Inflammatory macrophage (primary cell): ENCODE measurements at places on chromosomes 5 and 9.
A peak's percentile ranks its signal among the peaks of the same experiment; 100 is the strongest.

DNA sequence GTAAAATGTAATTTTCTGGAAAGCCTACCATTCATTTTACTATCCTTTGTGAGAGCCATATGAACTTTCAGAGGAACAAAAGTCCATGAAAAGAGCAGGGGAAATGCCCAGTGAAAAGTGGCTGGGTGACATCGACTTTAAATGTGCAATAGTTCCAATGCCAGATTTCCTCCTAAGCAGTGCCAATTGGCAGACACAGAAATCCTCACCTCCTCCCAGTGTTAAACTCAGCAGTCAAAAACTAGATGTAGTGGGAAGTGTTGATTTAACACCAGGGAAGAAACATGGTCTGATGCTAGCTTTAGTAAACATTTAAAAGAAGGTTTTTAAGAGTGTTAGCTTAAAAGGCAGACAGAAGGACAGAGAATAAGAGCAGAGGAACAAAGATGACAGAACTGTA is 2055.2 kb downstream of the MAT2B start:
- no peak for DNase-seq

DNA sequence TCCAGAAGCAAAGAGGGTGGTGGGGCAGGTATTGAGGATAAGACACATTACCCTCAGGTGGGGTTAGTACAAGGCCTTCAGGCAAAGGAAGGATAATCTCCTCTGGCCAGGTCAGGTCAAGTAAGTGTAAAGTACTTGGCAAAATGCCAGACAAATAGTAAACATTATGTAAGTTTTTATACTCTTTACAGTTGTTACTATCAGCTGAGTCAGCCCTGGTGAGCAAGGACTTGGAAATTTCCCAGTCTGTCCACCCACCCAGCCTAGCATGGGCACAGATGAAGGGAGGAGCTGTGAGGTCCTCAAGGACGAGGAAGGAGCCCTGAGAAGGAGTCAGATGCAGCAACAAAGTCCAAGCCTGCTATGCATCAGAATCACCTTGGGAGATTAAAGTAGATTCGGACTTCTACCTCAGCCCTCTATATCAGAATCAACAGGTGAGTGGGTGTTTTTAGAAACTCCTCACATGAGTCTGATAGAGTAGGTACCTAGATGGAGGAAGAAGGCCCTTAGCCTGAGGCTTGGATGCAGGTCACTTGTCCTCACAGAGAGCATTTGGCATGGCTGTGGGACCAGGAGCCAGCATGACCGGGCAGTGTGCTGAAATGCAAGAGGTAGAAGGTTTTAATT is 50.2 kb upstream of the BARX1 start:
- DNase-seq: no peak

DNA sequence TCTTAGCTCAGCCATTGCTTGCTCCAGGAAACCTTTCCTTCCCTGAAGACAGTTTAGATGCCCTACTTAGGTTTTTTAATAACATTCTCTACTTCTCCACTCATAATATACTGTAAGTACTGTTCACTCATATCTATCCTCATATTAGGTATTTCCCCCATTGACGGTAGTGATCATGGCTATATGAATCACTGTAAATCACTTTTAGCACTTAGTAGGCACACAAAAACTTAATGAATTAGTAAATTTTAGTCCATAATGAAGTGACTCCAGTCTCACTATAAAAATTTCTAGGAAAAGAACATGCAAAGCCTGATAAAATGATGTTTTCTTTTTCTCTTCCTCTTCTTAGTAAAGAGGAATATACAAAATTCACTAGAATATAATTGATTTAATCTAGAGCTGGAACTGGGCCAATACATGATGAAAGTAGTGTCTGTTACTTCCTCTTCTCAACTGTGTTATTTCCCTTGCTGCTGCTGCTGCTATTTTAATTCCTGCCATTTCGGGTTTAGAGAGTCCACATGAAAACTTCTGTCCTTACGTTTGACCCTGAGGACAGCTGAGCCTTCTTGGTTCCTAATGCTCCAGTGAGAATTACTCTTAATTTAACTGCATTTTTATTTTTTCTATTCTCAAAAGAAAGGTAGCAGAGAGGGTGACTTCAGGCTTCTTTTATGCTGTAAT is 73.5 kb downstream of the LNPEP start:
- DNase-seq: peak; percentile 92

DNA sequence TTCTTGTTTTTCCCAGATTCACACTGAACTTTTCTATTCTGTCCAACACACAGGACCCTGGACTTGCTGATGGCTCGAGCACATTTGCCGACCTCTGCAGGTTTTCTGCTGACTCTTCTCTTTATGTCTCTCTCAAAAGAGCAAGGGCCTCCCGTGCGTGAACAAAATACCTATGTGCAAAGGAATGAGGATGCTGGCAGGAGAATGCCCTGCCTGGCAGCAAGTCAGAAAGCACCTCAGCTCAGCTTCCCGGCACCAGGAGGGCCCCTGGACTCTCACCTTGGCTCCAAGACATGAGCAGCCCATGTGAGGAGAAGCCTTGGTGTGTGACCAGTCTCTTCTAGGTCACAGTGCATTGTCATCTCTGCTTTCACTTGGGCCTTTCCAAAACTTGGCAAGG is 36.1 kb downstream of the PAPPA start:
- DNase-seq: no peak

DNA sequence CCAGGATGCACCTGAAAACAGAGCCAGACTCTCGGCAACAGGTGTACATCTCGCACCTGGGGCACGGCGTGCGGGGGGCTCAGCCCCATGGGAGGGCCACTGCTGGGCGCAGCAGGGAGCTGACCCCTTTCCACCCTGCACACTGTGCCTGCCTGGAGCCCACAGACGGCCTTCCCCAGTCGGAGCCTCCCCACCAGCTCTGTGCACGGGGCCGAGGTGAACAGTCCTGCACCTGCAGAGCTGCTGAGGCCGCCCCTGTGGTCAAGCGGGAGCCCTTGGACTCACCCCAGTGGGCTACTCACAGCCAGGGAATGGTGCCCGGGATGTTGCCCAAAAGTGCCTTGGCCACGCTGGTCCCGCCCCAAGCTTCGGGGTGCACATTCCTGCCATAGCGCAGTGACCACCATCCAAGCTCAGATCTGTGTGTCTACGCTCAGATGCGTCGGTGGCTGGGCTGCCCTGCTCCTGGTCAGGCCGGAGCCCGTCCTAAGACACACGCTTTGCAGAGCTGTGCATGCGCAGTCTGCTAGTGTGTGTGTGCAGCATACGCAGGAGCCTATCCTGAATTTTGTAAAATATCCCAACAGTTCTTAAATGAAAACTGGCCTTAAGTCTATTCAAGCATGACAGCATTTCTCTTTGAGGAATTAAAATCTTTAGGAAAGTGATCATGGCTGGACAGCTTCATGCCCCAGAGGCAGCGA is 8.4 kb upstream of the EXOC3 start:
- DNase-seq: no peak

- DNase-seq: peak; percentile 24
Measured at GRCh38 chr9:111597852-111598732, 1.4 kb downstream of the PTGR1 start.

DNA sequence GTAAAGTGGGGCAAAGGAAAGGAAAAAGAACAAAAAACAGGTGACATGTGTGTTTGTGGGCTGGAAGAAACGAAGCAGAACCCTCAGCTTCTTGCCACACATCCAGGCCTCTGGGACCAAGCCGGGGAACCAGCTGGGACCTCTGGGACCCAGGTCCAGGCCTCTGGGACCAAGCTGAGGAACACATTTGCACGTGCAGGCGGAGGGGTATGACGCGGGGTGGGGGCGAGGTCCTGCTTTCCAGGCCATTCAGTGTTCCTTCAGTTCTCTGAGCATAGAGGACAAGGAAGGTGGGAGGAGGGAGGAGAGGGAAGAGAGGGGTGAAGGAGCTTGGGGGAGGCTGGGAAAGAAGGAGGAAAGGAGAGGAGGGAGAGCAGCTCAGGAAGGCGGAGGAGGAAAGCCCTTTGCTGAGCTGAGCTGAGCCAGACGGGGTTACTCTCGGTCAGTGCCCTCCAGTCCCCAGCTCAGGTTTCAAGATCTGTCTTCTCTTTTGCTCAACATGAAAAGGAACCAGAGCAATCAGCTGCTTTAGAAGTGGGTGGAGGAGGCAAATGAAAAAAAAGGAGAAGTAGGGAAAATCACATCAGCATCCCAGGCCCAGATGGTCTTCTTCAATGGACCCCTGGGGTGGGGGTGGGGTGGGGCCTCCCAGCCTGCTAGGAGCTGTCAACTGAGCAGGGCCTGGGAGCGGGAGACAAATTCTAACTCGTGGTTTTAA is 59.1 kb downstream of the ABCA1 start:
- DNase-seq: peak; percentile 95

DNA sequence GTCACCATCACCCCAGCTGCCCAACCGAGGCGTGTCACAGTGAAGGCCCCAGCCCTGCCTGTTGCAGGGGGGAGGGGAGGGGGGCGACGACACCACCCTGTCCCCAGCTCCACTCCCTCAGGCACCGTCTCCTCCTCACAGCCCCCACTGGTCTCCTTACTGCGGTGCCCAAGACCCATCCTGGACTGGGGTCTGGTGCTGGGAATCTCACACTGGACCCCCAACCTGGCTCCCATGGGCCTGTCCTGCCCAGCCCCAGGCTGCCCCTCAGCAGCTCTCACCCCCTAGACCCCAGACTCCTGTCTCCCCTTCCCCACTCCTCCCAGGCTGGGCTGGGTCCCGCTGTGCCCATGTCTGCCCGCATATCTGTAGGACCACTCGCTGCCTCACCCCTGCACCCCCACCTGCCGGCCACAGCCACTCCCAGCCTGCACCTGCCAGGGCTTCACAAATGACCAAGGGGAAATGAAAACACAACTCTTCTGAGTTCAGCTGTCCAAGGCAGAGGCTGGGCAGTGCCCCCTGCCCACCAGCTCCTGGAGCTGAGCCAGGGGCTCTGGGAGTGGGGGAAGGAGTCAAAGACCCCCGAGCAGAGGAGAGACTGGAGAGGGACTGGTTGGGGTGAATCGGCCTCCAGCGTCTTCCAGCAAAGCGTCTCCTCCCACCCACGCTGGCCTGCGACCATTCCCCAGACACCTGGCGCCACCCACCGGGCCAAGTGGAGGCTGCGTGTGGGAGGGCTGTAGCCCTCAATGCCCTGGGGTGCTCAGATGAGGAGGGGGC is 32.6 kb upstream of the EGFL7 start:
- peak; percentile 54 for DNase-seq

GRCh38 chr5:116436674-116437350 is 137.8 kb downstream of the SEMA6A start:
- DNase-seq: no peak

- DNase-seq: peak; percentile 32
Measured at GRCh38 chr5:88944751-88945531, 62.0 kb upstream of the MEF2C start.

- peak; percentile 32 for DNase-seq
Measured at GRCh38 chr9:100350188-100350587, 2.6 kb downstream of the TEX10 start.

DNA sequence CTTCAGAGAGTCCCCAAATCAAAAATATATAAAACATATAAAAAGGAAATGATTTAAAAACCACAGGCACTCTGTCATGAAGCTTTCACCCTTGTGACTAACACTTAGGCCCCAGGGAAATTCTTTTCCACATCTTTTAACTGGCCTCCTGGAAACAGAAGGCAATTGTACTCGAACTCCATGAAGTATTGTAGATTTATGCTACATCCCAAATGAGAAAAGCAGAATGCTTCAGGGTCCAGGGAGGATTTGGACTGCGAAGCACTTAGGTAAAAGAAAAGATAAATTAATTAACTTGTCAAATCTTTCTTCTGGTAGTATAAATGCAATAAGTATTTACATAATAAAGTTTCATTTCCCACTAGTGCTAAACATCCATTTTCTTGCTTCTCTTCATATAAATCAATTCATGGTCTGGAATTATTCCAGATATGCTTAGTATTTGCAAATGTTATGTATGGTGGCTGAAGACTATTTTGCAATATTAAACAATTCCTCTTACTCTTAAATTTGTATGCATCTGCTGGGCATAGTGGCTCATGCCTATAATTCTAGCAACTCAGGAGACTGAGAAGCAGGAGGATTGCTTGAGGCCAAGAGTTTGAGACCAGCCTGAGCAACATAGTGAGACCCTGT is 64.9 kb upstream of the ELL2 start:
- no peak for DNase-seq

- DNase-seq: no peak
Measured at GRCh38 chr5:72438141-72438540, 69.1 kb downstream of the ZNF366 start.

DNA sequence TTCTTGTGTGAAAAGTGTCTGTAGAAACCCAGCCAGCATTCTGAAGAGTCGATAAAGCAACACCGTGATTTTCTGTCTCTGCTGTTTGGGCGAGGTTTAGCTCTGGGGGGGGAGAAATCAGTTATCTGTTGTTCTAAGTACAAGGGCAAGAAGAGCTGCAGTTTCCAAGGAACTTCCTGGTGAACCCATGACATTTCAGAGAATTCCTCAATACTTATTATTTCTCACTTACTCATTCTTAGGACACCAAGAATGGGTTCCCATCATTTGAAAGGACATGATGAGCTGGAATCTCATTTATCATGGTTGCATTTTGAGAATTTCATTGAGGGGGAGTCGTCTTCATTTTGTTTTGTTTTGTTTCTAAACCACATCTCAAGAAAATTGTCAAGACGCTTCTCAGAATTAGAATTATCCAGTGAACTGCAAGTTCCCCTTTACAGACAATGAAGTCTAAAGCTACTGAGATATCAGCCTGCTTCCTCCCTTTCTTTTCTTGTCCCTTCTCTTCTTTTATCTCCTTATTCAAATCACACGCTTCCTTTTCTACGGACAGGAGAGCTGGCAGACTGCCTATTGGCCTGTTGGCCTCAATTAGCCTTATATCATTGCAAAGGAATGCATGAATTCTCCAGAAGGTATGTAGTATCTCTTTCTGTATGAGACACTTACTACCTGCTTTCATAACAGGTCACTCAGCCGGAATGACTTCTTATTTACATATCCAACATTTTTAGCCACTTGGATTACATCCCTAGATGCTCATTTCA is 53.7 kb downstream of the ZNF462 start:
- DNase-seq: no peak

DNA sequence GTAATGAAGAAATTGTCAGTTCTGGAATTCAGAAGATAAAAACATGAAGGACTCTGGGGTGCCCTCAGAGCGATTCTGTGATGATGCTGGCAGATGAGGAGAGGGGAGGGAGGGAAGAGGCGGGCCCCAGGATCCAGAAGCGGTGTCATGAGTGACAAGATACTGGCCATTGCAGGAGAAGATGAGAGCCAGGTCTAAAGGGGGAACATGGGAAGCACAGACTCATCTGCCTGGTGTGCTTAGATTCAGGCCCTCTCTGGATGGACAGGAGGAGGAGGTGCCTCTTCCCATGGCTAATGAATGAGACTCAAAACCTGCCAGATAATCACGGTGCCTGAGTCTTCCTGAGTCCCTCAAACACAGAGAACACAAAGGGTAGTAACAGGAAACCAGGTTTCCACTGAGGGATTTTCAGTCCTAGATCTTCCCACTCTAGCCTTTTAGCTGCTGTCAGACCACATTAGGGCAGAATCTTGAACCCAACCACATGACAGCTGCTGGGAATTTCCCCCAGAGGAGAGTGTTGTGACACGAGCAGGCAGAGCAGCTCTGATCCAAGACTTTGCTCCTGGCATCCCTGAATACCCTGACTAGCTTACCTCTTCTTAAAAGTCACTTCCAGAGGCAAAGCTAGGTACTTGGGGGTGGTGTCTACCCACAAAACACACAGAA is 28.2 kb upstream of the HSPA9 start:
- peak; percentile 57 for DNase-seq

- DNase-seq: no peak
Measured at GRCh38 chr5:16733331-16734006, 116.7 kb upstream of the RETREG1 start.

- no peak for DNase-seq
Measured at GRCh38 chr9:37706290-37706689, 47.3 kb upstream of the TRMT10B start.

- no peak for DNase-seq
Measured at GRCh38 chr5:19175776-19176570, 812.0 kb downstream of the CDH18 start.

GRCh38 chr5:141711687-141712086 is 29.7 kb upstream of the ARAP3 start:
- no peak for DNase-seq
